PC-3 (cell line): ENCODE measurements at places on chromosomes 11 and 22. TPM values are rescaled to one million over a fixed set of nuclear protein-coding genes. Genes with fewer than 3 reads are reported as not detected.
A peak's percentile ranks its signal among the peaks of the same experiment; 100 is the strongest.

MRTFA gene
- 28.0 and 32.6 TPM in 2 replicates for total RNA-seq

TEX12 gene
- total RNA-seq: 0.69 TPM in 1 of 2 replicates, not detected in the other

GAL gene
- total RNA-seq: 32.2 and 46.7 TPM in 2 replicates

CHCHD10 gene
- 52.2 and 98.1 TPM in 2 replicates for total RNA-seq

NRGN gene
- total RNA-seq: 15.5 and 20.3 TPM in 2 replicates

MMP13 gene
- 2.4 and 2.6 TPM in 2 replicates for total RNA-seq

LIF gene
- total RNA-seq: 64.1 and 71.6 TPM in 2 replicates

DNA sequence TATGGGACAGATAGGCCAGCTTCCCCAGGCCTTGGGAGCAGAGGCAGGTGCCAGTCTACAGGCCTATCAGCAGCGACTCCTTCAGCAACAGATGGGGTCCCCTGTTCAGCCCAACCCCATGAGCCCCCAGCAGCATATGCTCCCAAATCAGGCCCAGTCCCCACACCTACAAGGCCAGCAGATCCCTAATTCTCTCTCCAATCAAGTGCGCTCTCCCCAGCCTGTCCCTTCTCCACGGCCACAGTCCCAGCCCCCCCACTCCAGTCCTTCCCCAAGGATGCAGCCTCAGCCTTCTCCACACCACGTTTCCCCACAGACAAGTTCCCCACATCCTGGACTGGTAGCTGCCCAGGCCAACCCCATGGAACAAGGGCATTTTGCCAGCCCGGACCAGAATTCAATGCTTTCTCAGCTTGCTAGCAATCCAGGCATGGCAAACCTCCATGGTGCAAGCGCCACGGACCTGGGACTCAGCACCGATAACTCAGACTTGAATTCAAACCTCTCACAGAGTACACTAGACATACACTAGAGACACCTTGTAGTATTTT is 26.6 kb upstream of the L3MBTL2 start:
- H3K4me3 ChIP-seq: no peak overlapping the region
- no peaks in the 10 kb centered on the region for H3K27me3 ChIP-seq
- H3K4me1 ChIP-seq: peaks cover 11% of the 10 kb centered on the region
- DNase-seq: no peak
- H3K36me3 ChIP-seq: peaks cover 16% of the 10 kb centered on the region; the same call in 1 of the 2 replicates

- H3K4me3 ChIP-seq: no peak overlapping the region
- no peak overlapping the region for H3K27ac ChIP-seq
- no peak for DNase-seq
- H3K4me1 ChIP-seq: peaks cover 11% of the 10 kb centered on the region
- H3K27me3 ChIP-seq: no peaks in the 10 kb centered on the region
Observed at GRCh38 chr11:65529475-65530156, 4.7 kb downstream of the SCYL1 start.

DNA sequence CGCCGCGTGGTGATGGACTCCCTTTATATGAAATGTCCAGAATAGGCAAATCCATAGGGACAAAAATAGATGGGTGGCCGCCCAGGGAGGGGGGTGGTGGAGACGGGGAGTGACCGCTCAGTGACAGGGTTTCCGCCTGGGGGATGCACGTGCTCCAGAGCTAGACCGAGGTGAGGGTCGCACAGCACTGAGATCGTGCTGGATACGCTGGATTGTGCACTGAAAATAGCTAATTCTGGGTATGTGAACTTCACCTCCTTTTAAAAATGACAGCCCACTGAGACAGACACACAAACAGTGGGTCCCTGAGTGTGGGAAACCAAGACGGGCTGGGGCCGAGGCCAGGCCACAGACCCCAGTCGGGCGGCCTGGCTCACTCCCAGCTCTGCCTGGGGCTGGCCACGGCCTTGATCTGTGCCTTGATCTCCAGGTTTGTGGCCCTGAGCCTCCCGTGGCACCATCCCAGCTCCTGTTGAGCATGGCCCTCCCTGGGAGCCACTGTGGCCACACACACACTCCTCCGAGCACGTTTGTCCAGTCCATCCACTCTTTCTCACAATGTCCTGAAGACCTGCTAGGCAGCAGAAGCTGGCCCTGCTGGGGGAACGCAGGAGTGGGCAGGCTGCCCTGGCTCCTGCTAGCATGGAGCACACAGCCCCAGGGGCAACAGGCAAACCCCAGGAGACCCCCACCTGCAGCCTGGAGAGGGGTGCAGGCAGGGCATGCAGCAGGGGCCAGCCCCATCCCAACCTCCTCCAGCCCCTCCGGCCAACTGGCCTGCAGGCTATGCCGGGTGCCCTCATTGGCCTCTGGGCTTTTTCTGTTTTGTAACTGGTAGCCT is 41.0 kb upstream of the TH start:
- H3K4me1 ChIP-seq: no peaks in the 10 kb centered on the region
- no peaks in the 10 kb centered on the region for H3K27me3 ChIP-seq
- no peak overlapping the region for H3K27ac ChIP-seq
- no peak overlapping the region for H3K4me3 ChIP-seq
- DNase-seq: no peak
- no peaks in the 10 kb centered on the region for H3K36me3 ChIP-seq

GRCh38 chr11:102850973-102851745 is 7.8 kb upstream of the MMP3 start:
- peak; percentile 94 for DNase-seq
- H3K27me3 ChIP-seq: no peaks in the 10 kb centered on the region
- no peak overlapping the region for H3K4me3 ChIP-seq
- peak overlapping the region; percentile 61 for H3K27ac ChIP-seq

GRCh38 chr11:78420255-78420764 is 2.7 kb upstream of the GAB2 start:
- H3K36me3 ChIP-seq: no peaks in the 10 kb centered on the region
- H3K27ac ChIP-seq: no peak overlapping the region
- DNase-seq: peak; percentile 81
- peaks cover 38% of the 10 kb centered on the region for H3K4me1 ChIP-seq
- no peaks in the 10 kb centered on the region for H3K27me3 ChIP-seq

- H3K4me1 ChIP-seq: peaks cover 10% of the 10 kb centered on the region; the same call in 1 of the 2 replicates
- no peak overlapping the region for H3K4me3 ChIP-seq
- H3K36me3 ChIP-seq: peaks cover 77% of the 10 kb centered on the region
- no peak for DNase-seq
- H3K27ac ChIP-seq: no peak overlapping the region
Observed at GRCh38 chr11:83172551-83172950, 15.6 kb downstream of the PCF11 start.

GRCh38 chr11:75771646-75772410 is 3.2 kb downstream of the DGAT2 start:
- peaks cover 55% of the 10 kb centered on the region for H3K4me1 ChIP-seq
- peak overlapping the region; percentile 84 for H3K27ac ChIP-seq
- H3K4me3 ChIP-seq: no peak overlapping the region
- H3K27me3 ChIP-seq: no peaks in the 10 kb centered on the region

DNA sequence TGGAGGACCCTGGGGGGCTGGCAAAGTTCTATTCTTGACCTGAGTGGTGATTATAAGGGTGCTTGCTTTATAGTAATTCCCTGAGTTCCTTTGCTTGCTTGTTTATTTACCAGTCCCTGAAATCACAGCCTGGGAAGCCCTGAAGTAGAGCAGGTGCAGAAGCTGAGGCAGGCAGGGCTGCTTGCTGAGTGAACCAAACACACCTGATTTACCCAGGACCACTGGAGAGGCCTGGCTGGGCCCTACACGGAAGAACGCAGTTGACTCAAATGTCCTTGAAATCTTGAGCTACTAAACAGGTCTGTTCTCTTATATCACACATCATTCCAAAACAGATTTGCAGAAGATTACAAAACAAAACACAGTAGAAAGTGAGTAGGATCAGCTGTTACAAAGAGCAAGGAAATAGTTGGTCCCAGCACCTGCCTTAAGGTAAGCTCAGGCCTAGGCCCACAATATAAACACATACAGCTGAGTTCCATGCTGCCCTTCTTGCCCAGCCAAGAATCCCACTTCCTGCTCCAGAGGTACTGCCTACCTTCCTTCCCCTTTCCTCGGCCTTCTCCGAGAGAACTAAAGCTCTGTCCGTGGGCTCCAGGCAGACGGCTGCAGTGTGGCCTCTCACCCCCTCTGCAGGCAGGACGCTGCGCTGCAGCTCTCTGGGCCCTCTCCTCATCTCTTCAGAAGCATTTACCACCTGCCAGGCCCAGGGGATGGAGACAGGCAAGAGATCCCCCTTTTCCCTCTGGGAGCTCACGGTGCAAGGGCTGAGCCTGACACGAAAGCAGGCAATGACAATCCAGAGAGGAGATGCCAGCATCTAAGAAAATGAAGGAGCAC is 46.1 kb upstream of the SCUBE2 start:
- DNase-seq: peak; percentile 72
- no peaks in the 10 kb centered on the region for H3K27me3 ChIP-seq
- peaks cover 7% of the 10 kb centered on the region; the same call in 1 of the 2 replicates for H3K36me3 ChIP-seq
- peaks cover 27% of the 10 kb centered on the region for H3K4me1 ChIP-seq
- no peak overlapping the region for H3K27ac ChIP-seq

- DNase-seq: peak; percentile 85
- no peaks in the 10 kb centered on the region for H3K36me3 ChIP-seq
- H3K4me1 ChIP-seq: peaks cover 16% of the 10 kb centered on the region
- no peaks in the 10 kb centered on the region for H3K27me3 ChIP-seq
Observed at GRCh38 chr22:43521716-43522115, 109.9 kb downstream of the MPPED1 start.

DNA sequence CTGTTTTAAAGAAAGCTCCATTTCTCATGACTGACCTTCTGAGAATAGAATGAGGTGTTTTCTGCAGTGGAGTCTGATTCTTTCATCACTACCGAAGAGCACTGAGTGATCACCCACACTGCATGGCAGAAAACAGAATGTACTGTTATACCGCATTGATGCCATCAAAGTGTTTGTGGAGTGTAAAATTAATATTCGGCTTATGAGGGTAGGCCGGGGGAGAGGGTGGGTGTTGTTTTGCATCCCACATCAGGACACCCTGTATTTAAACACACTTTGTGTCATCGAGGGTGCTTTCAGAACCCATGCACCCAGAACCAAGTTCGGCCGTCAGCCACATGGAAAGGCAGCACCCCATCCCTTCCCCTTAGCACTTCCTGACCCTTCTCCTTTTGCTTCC is 41.3 kb upstream of the ETS1 start:
- no peak for DNase-seq
- H3K4me1 ChIP-seq: peaks cover 17% of the 10 kb centered on the region
- no peaks in the 10 kb centered on the region for H3K36me3 ChIP-seq
- H3K27ac ChIP-seq: no peak overlapping the region

GRCh38 chr11:119447664-119448242 is 24.8 kb upstream of the THY1 start:
- DNase-seq: no peak
- no peak overlapping the region for H3K4me3 ChIP-seq
- H3K36me3 ChIP-seq: no peaks in the 10 kb centered on the region
- H3K27ac ChIP-seq: no peak overlapping the region
- H3K27me3 ChIP-seq: no peaks in the 10 kb centered on the region
- no peaks in the 10 kb centered on the region for H3K4me1 ChIP-seq

- no peak for DNase-seq
- no peaks in the 10 kb centered on the region for H3K27me3 ChIP-seq
- H3K27ac ChIP-seq: no peak overlapping the region
- no peaks in the 10 kb centered on the region for H3K36me3 ChIP-seq
- H3K4me3 ChIP-seq: no peak overlapping the region
- no peaks in the 10 kb centered on the region for H3K4me1 ChIP-seq
Observed at GRCh38 chr11:15911377-15912044, 444.8 kb downstream of the SOX6 start.

DNA sequence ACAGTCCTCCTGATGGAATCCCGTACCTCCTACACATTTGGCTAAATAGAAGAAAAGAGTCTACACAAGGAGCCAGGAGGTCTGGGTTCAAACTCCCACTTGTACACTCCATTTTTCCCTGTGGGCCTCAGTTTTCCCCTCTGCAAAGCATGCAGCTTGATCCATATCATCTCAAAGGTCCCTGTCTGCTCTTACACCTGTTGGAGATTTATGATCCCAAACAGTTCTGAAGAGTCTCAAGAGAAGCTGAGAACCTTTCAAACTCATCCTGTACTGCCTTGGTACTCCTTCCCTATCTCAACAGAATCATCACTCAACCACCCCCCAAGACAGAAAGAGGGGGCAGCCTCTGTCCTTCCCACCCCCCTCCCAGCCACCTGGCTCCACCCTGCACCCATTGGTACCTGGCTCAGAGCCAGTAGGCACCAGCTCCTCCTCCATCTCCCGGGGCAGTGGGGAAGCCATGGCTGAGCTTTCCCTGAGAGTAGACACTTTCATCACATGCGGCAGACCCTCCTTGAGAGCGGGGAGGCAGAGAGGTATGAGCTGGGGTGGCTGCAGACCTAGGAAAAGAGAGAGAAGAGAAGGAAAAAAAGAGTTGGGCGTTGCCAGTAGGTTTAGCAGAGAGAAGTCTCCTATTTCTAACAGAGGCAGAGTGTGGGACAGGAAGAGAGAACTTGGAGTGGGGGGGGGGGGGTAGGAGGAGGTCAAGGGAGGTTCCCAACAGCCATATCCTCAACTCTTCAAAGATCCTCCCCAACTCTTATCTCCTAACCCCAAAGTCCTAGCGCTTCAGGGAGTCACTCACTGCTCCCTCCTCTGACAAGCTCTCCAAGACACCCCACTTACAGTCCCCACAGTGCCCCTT is 3.1 kb downstream of the TNKS1BP1 start:
- peak; percentile 24 for DNase-seq
- peak overlapping the region; percentile 82 for H3K27ac ChIP-seq
- H3K27me3 ChIP-seq: no peaks in the 10 kb centered on the region
- peaks cover 48% of the 10 kb centered on the region for H3K4me1 ChIP-seq
- peaks cover 27% of the 10 kb centered on the region for H3K36me3 ChIP-seq
- peak overlapping the region; percentile 85 for H3K4me3 ChIP-seq

DNA sequence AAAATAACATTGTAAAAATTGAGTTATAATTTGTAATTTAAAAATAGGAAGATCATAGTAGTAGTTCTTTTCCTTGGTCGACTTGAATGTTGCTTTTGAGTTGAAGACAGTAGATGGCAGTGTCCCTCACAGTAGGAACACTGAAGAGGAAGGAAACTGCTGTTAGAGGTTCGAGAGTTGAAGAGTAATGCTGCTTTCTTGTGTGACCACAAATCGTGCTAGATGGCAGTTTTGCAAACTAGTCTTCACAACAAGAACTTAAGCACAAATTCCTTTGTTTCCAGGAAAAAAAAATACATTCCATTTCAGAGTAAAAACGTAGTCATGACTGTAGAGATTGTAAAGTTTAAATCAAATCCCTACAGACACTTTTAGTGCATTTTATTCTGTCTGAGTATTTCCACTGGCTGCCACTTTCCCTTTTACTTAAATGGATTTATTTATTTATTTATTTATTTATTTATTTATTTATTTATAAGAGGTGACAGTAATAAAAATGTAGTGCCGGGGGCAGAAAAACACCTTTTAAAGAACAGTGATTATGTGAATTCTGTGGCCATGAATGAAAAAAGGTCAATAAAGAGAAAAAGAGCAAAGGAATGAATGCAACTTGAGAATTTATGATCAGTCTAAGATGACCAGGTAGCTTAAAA is 54.6 kb downstream of the SPECC1L start:
- no peak overlapping the region for H3K27ac ChIP-seq
- peak; percentile 47 for DNase-seq

DNA sequence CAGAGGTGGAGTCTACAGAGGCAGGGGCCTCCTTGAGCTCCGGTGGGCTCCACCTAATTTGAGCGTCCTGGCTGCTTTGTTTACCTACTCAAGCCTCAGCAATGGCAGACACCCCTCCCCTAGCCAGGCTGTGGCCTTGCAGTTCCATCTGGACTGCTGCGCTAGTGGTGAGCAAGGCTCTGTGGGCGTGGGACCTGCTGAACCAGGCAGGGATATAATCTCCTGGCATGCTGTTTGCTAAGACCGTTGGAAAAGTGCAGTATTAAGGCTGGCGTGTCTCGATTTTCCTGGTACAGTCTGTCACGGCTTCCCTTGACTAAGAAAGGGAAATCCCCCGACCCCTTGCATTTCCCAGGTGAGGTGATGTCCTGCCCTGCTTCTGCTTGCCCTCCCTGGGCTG is 77.7 kb downstream of the GDPD4 start:
- peaks cover 3% of the 10 kb centered on the region; the same call in 1 of the 2 replicates for H3K27me3 ChIP-seq
- no peaks in the 10 kb centered on the region for H3K4me1 ChIP-seq
- H3K36me3 ChIP-seq: no peaks in the 10 kb centered on the region
- H3K4me3 ChIP-seq: no peak overlapping the region
- no peak for DNase-seq
